ENCODE measurements at places on chromosomes 12 and 14.

DNA sequence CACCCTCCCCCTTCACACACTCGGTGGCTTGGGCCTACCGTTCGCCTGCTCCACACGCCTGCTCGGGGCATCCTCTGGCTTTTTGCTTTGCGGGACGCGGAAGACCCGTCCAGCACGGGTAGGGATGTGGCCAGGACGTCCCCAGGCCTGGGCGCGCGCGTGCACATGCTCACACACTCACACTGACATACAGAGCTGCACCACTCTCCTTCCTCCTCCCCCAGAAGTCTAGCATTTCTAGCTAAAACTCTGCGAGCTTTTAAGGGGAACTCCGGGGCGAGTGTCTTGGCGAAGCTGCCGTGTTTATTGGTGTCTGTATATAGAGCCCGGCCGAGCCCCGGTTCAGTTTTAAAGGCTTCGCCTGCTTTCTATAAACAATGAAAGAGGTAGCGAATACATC, 5.0 kb downstream of the TBX5 start:
- peak; percentile 94 for DNase-seq

- no peak for DNase-seq
Observed at GRCh38 chr14:58367296-58367695, 28.4 kb upstream of the TOMM20L start.

- no peak for DNase-seq
Observed at GRCh38 chr14:21702316-21702715, 28.7 kb upstream of the OR4E1 start.

GRCh38 chr14:93884950-93885349, 42.2 kb upstream of the FAM181A start:
- DNase-seq: no peak

DNA sequence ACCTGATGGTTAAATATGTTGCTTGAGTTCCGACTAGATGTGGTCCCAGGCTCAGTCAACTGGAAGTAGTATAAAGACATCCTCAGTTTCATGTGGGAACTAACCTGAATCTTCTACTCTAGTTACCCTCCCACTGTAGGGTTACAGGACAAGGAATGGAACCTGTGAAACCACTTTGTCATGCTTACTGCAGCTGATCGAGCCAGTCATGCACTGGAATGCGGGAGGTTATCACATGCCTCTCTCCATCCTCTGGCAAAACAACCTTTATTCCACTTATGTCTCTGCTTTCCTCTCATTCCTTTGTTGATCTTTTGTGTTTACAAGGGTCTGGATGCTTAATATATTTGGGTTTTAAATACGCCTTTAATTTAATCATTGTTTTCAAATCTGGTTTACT, 111.9 kb upstream of the DDHD1 start:
- DNase-seq: no peak

DNA sequence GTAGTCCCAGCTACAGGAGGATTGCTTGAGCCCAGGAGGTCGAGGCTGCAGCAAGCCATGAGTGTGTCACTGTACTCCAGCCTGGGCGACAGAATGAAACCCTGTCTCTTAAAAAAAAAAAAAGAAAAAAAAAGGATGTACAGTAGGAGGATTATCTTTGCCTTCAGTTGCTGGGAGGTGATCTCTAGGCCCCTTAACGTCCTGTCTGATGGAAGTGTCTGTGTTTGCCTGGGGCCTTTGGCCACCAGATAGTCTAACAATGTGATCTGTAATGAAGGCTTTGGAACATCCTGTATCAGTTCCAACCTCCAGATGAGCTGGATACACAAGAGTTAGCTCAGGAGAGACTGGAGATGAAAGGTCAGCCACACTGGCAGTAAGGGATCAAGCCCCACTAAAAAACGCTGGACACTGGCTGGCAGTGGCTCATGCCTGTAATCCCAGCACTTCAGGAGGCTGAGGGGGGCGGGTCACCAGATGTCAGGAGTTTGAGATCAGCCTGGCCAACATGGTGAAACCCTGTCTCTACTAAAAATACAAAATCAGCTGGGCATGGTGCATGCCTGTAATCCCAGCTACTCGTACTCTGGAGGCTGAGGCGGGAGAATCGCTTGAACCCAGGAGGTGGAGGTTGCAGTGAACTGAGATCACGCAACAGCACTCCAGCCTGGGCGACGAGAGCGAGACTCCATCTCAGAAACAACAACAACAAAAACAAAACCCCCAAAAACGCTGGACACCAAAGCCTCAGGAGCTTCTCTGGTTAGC, 19.0 kb upstream of the HNF1A start:
- no peak for DNase-seq

- peak; percentile 96 for DNase-seq
Observed at GRCh38 chr14:101721951-101722661, 39.4 kb upstream of the PPP2R5C start.

DNA sequence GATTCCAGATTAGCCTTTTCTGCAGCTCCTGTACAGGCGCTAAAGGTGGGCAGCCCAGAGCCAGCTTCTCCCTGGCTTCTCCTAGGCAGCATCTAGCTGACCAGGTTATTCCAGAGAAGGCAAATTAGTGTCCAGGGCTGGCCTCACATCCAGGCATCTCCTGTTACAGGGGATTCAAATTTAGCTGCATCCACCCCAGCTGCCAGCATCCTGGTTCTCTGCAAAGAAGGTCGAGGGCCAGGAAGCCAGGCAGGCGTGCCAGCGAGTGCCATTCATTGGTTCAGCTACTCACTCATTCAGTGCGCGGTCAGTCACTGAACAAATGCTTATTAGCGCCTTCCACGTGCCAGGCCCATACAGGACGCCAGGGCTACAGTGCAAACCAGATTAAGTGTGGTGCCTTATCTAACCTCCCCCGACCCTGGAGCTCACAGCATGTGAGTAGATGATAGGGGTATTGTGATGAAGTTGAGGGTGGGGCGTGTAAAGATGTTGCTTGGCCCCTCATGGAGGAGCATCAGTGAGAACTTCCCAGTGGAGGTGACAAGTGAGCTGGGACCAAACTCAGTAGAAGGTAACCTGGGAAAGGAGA, 15.7 kb upstream of the FAM222A start:
- DNase-seq: no peak

DNA sequence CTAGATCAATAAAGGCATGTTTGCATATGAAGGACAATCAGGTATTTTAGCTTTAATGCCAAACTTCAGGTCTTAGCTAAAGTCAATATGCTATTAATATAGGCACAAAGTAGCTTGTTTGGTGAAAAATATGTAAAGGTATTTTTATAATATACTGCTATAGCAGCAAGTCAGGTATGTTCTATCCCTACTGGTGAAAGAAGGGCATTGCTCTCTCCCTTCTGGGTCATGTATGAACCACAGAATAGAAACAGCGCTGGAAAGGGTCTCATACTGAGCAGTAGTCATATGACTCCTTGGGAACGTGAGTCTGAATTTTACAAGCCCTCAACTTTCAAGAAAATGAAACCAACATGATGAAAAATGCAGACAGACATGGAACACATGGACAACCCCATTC, 314.6 kb downstream of the GRIN2B start:
- DNase-seq: no peak

DNA sequence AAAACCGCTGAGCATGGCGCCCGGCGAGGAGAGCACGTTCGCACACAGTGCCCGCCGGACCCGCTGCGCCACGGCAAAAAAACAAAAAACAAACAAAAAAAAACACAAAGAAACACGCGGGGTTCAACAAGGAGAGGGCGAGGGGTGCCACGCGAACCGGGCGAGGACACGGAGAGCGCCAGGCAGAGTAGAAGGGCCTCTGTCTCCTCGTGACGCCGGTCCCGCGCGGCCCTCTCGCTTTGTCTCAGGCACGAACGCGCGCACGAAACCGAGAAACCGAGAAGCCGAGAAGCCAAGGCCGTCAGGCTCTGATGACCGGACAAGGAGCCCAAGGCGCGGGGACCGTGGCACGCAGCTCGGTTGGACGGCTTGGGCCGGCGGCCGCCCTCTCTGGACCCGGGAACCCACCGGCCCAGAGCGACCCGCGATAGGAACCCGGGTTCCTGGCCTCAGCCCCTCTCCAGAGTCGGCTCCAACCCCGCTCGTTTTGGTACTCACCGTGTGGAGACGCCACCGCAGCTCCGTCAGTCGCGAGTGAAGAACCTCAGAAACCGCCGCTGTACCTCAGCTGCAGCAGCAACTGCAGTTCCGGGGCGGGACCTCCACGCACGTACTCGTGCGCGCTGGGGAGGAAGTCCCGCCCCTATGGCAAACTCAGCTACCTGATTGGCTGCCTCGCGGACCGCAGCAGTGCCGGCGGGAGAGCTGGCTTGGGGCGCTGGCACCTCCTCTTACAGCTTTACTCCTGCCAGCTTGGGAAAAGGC, at the start of the genes DDX24 and IFI27L1:
Gene DDX24, minus strand, starts transcription at position 582 of the 765 bp plus-strand sequence. CDS start 1,460 bp downstream, outside the sequence.
Gene IFI27L1, plus strand, starts transcription at position 690 of the 765 bp plus-strand sequence. CDS start 15,628 bp downstream, outside the sequence.
- DNase-seq: peak; percentile 94

GRCh38 chr12:989751-990660, 1.0 kb upstream of the ERC1 start:
- DNase-seq: peak; percentile 86

- no peak for DNase-seq
Observed at GRCh38 chr14:73770977-73771847, 57.0 kb upstream of the PNMA1 start.

DNA sequence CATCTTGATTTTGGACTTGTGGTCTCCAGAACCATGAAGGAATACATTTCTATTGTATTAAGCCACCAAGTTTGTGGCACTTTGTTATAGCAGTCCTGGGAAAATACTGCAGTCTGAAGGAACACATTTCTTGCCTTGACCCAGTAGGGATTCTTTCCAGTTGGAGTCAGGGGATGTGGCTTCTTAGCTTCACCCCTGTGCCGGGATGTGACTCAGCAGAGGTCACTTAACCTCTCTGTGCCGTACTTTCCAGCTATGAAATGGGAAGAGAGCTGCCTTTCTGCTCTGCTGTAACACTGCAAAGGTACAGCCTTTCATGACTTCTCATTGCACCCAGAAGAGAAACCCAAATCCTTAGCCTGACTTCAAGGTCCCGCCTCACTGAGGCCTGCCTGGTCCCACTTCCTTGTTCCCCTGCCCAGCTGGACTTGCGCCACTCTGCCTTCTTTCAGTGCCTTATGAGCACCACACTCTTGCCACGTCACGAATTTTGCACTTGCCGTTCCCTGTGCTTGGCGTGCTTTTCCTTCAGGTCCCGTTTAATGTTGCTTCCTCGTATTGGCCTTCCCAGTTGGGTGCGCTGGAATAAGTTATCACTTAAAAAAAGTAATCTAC, 24.2 kb downstream of the CHST11 start:
- DNase-seq: peak; percentile 87

- DNase-seq: no peak
Observed at GRCh38 chr12:51322452-51322851, 1.5 kb downstream of the BIN2 start.

GRCh38 chr14:99389174-99389826, 91.4 kb downstream of the SETD3 start:
- peak; percentile 49 for DNase-seq

DNA sequence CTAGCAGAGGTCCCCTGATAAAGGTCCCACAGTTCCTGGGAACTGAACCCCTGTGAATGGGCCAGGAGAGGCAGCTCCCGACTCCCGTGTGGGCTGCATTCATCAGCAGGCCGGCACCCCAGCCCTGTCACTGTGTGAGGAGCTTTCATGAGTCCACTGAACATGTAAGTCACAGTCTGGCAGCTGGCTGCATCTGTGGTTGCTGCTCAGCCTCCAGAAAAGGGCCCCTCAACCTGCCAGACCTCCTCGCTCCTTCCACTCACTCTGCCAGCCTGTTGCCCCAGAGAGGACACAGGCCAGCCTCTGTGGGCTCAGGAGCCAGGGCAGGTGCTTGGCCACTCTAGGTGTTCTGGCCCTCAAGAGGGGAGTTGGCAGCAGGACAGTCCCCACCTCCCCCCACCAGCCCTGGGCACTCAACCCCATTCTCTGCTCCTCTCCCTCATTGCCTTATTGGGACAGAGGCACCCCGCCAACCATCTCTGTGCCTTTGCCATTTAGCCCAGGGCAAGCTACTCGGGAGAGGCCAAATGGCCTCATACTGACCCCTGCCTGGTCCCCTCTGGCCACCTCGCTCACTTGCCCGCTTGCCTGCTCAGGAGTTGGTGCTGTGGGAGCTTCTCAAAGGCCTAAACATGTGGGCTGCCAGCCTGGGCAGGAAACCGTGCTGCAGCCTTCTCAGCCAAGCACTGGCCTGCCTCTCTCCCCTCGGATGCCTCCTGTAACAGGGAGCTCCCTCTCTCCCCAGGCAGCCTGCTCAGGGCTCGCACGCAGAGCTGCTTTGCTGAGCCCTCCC, 1.9 kb downstream of the RTL1 start:
- no peak for DNase-seq

DNA sequence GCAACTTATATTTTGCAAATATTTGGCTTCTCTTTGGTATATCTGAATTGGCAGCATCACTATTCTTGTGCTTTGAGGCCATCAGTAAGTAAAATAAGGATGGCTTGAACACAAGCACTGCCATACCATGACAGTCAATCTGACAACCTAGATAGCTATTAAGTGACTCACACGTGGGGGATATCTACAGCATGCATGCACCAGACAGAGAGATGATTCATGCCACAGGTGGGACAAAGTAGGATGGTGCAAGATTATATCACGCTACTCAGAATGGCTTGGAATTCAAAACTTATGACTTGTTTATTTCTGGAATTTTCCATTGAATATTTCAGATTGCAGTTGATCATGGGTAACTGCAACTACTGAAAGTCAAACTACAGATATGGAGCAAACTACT, 675.6 kb upstream of the MDGA2 start:
- DNase-seq: no peak

- no peak for DNase-seq
Observed at GRCh38 chr12:130992448-130992847, 38.7 kb downstream of the ADGRD1 start.
